ENCODE measurements at places on chromosomes 12 and 14. TPM values are rescaled to one million over a fixed set of nuclear protein-coding genes. Genes with fewer than 3 reads are reported as not detected.

The GNS gene
- polyA plus RNA-seq = 159 TPM

The SLC10A1 gene
- 0.24 TPM for polyA plus RNA-seq

The LHX5 gene
- polyA plus RNA-seq = not detected

The TAS2R8 gene
- polyA plus RNA-seq = not detected

DNA sequence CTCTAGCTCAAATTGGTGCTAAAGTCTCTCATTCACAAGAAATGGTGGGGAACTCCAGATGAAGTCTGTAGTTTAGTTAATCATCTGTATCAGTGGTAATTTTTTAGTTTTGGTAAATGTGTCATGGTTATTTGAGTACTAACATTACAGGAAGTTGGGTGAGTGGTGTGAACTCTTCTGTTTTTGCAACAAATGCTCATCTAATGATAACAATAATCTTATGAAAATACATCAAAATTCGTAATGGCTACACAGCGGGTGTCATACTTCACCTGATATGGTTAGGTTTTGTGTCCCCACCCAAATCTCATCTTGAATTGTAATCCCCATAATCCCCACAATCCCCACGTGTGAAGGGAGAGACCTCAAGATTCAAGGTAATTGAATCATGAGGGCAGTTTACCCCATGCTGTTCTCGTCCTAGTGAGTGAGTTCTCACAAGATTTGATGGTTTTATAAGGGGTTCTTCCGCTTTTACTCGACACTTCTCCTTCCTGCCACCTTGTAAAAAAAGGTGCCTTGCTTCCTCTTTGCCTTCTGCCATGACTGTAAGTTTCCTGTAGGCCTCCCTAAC is 209.3 kb upstream of the FOXN3 start:
- DNase-seq = no peak

GRCh38 chr12:50627491-50627890 is 122.7 kb downstream of the DIP2B start:
- no peak for DNase-seq

DNA sequence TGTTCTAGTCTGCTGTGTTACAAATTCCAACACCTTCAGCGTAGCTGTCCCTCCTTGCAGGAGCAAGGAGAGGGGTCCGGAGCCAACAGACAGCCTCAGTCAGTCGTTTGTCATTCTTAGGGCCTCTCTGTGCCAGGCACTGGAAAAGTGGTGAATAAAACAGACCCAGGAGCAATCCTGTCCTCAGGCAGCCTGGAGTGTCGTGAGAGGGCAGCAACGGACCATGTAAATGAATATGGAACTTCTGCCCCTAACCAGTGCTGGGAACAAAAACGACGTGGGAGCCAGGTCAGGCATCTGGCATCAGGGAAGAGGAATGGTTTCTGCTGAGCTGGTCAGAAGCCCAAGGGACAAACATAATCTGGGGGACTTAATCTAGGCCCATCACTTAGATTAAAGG is 64.8 kb upstream of the PSMC1 start:
- no peak for DNase-seq

DNA sequence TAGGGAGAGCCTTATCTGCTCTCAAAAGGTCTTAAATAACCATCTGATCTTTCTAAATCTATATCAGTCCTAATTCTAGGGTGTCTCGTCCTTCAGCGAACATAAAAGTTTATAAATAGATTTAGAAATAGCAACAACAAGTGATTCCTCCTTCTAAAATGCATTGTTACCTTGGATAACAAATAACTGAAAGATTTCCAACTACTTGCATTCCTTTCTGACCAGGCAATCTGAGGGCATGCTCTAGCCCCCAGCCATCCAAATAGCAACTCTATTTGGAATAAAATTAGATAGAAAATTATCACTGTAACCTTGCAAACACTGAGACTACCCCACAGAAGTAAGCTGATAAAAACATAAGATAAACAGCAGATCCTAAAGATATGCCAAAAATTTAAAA is 21.8 kb upstream of the KRR1 start:
- no peak for DNase-seq

- no peak for DNase-seq
Measured at GRCh38 chr14:64706593-64707193, 2.5 kb downstream of the PLEKHG3 start.

- DNase-seq = no peak
Measured at GRCh38 chr14:69324341-69324931, 64.5 kb downstream of the GALNT16 start.

DNA sequence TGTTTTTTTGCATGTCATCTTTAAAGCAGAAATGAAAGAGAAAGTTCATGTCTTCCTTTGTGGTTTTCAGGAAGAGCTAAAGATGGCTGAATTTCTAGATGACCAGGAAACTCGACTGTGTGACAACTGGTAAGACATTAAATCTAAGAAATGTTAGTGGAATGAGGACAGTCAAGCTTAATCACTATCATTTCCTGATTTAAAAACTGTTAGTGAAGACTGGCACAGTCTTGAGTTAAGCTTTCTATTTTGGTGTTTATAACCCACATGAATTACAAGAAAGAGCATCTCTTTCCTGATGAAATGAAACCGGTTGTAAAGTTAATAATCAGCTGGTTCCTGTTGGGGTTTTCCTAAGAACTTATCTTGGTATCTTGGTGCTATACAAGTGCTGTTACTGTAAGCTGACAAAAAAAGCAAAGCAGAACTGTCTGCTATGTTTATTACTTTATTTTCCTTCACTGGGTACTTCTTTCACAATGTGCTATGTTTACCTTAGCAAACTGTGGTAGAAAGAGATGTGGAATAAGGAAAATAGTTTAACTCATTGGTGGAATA is 5.2 kb downstream of the TRAFD1 start:
- DNase-seq = no peak

- DNase-seq = no peak
Measured at GRCh38 chr12:122148657-122149056, 25.4 kb downstream of the IL31 start.

DNA sequence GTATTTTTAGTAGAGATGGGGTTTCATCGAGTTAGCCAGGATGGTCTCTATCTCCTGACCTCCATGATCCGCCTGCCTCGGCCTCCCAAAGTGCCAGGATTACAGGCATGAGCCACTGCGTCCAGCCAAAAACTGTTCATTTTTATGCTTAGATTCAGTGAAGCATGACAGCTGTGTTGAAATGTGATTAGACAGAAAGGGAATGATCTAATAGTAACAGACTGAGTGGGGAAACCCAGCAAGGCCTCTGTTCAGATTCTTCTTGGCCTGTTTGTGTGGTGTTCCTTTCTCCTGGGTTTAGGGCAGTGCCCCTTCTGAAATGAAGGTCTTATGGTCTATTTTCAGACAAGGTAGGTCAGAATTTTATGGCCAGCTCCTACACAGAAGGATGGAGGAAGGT is 11.8 kb upstream of the ABCD4 start:
- DNase-seq = no peak

DNA sequence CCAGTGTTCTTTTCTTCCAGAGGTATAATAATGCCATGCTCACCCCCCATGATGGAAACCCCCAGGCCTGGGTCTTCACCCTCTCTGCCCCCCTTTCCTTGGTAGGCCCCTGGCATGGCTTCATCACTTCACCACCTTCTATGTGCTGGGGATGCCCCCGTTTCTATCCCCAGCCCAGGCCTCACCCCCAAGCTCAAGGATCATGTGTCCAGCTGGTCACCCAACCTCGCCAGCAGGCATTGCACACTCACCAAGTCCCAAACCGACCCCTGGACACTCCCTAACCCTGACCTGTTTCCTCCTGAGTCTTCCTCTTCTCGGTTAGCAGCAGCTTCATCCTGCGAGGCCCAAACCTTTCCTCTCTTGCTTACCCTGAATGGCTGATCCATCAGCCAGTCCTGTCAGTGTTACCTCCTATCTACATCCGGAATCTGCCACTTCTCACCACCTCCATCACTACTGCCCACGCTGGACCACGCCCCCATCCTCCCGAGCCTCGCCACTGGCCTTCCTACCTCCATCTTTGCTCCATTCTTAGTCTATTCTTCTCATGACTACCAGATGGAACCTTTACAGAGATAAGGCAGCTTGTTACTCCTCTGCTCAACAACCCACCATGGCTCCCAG is 69.0 kb downstream of the MVK start:
- DNase-seq = no peak

DNA sequence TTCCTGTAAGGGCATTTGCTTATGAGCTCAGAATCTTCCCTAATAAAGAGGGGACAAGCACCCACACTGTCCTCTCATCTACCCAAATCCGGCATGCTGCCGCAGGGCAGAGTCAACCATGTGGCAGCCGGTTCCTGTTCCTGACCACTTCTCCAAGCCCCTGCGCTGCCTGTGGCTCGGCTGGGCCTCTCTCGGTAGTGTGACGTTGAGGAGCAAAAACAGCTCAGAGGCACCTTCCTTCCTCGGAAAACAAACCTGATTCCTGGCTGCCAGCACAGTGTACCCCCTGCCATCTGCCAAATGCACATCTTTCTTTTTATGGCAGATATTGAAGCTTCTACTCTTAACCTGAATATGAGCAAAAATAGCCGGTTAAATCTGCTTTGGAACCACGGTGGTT is 50.5 kb downstream of the CFAP251 start:
- DNase-seq = no peak

DNA sequence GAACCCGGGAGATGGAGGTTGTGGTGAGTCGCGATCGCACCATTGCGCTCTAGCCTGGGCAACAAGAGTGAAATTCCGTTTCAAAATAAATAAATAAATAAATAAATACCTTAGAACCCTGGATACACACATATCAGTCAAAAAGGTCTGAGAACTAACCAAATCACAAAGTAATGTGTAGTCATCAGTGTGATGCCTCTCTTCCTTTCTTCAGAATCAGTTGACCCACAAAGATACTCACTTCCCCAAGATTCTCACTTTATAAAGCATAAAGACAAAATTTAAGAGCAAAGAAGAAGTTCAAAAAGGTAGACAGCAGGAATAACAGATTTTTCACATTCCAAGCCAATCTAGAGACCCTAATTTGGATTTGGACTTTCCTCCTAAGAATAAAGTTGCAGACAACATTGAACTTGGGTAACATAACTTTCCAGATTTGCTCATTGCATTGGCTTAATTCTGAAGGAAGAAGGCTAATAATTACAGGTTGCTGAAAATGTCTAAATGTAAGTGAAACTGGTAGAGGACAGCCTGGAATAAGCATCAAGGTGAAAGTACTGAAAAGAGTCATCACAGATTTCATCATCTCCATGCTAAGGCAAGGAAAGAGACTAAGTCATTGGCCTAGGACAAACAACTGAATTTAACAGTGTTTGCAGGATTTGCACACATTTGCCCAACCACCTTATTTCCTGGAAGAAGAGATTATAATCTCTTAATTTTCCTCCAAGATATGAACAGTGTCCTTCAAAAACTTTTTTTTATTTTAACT is 17.4 kb downstream of the TMED10 start:
- no peak for DNase-seq

- no peak for DNase-seq
Measured at GRCh38 chr14:95522556-95522955, 6.1 kb upstream of the SYNE3 start.

GRCh38 chr12:109714141-109714912 is 702 bp downstream of the FAM222A start:
- DNase-seq = no peak

DNA sequence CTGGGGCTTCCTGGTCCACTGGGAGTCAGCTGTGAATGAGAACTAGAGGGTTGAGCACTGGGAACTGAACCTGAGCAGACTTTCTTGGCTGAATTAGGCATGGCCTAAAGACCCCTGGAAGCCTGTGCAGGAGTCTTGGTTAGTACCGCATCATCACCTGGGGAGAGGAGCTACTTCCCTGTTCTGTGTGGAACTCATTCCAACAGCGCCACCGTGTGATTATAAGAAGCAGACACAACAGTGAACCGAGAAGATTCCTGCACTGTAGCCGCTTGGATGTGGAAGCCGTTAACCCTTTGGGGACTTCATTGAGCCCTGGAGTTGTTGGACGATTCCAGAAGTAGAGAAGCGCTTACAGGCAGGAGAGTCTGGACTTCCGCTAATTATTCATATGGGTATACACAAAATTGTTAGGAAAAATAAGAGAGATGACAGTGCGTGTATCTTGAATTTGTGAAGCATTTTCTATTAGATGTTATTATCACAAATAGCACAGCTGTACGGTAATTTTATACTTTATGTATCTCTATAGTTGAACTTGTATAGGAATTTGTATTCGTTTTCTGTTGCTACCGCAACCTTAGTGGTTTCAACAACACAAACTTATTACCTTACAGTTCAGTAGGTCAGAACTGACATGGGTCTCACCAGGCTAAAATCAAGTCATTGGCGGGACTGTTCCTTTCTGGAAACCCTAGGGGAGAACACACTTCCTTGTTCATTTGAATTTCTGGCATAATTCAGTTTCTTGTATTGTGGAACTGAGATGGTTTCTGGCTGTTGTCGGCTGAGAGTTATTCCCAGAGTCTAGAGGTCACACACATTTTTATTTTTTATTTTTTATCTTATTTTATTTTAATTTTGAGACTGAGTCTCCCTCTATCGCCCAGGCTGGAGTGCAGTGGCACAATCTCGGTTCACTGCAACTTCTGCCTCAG is 100.7 kb downstream of the C2CD5 start:
- peak; percentile 72 for DNase-seq

- no peak for DNase-seq
Measured at GRCh38 chr12:90129366-90130030, 420.9 kb upstream of the ATP2B1 start.

DNA sequence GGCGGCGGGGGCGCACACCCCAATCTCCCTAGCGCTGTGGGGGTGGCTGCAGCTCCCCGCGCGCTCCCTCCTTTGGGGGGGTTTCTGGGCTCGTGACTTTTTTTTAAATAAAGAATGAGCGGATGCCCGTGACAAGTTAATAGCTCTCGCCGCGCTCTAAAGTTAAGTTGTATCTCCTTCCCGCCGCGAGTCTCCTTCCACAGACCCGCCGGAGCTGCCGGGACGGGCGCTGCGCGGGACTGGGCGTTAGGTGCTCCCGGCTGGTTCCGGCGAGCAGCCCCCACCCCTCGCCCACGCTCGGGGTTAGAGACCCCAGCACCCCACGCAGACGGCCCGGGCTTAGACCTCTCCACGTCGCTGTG is 82.6 kb upstream of the HMGA2 start:
- no peak for DNase-seq

- DNase-seq = no peak
Measured at GRCh38 chr12:12612358-12612757, 682 bp downstream of the CREBL2 start.

DNA sequence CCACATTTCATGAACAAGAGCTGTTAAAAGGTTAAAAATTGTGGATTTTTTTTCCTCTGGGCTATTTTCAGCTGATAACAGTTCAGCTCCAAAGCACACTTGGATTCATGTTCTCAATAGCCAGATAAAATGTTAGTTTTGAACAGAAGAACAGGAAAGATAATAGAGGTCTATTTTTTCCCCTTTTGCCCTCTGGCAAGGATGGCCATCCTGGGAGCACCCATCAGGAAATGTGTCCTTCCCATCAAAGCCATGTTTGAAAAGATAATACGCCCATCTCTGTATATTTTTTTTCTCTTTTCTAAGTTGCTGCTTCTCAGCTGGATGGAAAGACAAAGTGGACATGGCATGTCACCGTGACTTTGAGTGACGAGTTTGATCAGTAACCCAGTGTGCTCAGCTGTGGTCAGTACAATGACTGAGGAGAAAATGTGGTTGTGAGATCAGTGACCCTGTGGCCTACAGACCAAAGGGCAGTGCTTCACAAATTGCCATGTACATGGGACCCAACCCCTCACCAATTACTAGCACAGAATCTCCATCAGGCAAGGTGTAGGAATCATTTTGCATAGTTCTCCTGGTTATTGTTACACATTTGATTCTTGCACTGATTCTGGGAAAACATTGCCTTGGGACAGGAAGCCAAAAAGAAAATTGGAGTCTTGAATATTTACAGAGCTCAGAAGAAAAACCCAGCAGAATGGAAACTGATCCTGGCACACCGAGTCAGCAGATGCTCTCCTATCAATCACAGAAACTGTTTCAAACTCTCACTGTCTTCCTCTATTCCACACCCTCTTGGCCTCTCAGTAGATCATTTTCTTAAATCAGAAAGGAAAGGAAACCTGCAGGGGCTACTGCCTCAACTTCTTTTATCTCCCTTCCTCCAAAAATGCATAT is 64.3 kb downstream of the ANO6 start:
- DNase-seq = no peak

Measured in right renal cortex interstitium (tissue), 3 donors.